Frontal cortex (tissue), 4 donors: ENCODE measurements at places on chromosomes 7 and 10. TPM values are rescaled to one million over a fixed set of nuclear protein-coding genes. Genes with fewer than 3 reads are reported as not detected.

Gene GIMAP8
- total RNA-seq: 1.6 TPM

GRCh38 chr7:157932498-157933218, 595.9 kb downstream of the DNAJB6 start:
- no peak for DNase-seq

- no peak for DNase-seq
These were observed 38.9 kb downstream of the HK1 start for GRCh38 chr10:69317175-69317604.

DNA sequence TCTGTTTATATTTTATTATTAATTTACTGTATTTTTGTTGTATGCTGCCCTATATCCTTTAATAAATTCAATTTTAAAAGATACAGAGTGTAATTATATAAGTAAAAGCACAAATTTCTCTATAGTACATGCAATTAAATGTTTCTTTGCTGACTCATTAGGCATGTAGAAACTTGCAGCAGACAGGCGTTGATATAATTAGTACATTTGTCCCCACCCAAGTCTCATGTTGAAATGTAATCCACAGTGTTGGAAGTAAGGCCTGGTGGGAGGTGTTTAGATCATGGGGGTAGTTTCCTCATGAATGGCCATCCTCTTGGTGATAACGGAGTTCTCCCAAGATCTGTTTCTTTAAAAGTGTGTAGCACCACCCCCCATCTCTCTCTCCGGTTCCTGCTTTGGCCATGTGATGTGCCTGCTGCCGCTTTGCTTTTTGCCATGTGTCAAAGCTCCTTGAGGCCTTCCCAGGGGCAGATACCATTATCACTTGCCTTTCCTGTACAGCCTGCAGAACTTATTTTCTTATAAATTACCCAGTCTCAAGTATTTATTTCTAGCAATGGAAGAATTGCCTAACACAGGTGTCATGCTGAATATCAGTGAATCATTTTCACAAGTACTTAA, 63.7 kb downstream of the TSPAN12 start:
- DNase-seq: no peak

DNA sequence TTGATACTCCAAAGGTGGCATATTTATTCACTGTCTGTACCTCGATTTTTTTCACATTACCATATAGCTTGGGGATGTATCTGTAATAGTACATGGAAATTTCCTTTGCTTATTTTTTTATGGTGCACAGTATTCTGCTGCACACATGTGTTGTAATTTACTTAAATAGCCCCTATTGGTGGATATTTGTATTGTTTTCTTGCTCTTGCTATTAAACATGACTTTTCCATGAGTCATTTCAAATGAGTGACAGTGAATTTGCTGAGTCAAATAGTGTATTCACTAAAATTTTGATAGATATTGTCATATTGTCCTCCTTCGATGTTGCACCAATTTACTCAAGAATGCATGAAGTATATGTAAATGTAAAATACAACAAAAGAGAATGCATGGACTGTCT, 122.7 kb upstream of the STEAP4 start:
- no peak for DNase-seq

DNA sequence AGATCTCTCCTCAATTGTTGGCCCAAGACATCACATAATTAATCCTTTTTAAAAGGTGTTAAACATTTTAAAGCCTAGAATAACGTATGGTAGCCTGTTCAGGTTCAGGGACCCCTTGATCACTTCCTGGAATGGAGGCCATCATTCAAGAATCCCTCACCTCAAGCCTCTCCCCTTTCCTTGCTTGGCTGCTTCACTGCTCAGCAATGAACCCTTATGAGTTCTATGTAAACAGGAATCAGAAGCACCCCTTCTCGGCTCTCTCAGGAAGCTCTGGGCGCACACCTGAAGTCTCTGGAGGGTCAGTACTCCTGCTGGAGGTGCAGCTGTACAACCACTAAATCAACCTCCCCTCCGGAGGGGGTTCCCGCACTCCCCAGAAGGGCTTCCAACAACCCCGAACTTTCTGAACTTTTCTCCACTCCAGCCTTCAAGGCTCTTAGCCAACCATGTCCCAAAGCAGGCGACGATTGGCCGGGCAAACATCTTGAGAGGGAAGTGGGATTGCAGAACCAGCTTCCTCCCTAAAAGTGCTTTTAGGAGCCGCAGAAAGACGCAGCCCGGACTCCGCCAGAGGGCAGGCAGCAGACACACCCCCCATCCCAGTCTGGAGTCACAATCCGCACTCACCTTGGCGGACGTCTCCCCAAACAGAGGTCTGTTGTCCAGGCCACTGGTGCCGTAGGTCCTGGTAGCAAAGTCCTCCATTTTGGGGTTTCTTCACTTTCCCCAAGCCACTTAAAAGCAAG, 562 bp downstream of the TMEM243 start:
- DNase-seq: no peak

GRCh38 chr7:83806538-83806937, 157.6 kb upstream of the SEMA3E start:
- no peak for DNase-seq

DNA sequence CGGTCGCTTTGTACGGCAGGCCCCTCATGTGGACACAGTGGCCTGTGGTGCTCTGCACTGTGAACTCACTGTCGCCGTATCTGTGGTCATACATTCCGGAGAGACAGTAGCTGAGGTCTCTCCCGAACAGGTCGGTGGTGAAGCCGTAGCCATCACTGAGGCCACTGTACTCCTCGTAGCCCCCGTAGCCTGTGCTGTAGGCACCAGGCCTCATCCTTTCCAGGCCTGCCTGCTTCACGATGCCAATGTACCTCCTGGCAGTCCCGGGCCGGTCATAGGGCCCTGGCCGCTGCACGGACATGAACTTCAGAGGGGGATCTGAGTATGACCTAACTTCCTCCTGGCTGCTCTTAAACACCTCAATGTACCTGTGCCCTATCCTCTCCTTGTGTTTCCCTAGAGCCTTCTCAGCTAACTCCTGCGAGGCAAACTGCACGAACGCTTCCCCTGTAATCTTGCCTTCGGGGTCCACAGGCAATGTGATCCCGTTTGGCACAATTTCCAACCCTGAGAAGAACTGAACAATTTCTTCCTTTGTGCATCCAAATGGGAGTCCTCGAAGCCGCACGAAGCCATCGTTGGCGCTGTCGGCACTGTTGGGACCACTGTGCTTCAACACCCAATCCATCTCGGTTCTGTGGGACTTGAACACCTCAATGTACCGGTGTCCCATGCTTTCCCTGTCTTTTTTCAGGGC, 15.7 kb downstream of the FXYD4 start:
- DNase-seq: no peak

DNA sequence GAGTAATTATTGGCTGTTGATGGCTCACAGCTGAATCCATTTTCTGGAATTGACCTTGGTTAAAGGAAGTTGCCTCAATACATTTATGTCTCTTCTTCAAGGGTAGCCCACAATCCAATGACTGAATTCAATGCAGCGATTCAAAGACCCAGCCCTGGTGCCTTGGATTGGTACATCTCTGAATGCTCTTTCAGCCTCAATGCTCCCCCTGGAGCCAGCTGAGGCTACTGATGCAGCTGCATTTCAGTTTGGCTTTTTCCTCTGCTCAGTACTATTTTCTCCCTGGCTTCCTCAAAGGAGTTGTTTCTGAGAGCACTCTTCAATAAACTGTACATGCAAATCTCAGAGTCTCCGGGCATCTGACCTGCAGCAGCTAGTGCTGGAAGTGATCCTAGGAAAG, 633 bp upstream of the EBLN1 start:
- DNase-seq: no peak

DNA sequence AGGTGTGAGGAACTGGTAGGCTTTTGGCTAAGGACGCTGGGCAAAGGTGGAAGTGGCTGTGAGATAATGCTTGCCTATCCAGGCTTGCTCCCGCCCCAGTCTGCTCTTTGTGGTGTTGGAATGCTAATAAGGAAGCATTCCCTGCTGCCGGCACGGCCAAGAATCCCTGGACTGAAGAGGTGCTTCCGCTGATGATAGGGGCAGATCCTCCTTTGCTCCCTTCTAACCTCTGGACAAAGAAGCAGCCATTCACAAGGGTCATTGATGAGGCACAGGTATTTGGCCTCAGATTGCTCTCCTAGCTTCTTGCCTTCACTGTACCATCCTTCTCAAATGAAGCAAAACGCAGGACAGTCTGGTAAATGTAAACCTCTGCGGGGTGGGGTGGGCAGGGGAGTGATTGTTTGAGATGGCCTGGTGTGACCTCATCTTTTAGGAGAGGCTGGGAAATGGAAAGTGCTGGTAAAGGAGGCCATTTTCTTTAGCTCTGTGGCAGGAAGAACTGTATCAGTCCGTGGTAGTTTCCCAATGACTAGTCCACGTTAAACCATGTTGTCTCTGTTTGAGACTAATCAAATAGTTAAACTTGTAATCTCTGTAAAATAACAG, 1.7 kb downstream of the PGAM1 start:
- no peak for DNase-seq
